ENCODE measurements at places on chromosomes 2 and 18.
A peak's percentile ranks its signal among the peaks of the same experiment; 100 is the strongest.

- DNase-seq: no peak
Measured at GRCh38 chr2:7825591-7826312, 856.1 kb upstream of the ID2 start.

DNA sequence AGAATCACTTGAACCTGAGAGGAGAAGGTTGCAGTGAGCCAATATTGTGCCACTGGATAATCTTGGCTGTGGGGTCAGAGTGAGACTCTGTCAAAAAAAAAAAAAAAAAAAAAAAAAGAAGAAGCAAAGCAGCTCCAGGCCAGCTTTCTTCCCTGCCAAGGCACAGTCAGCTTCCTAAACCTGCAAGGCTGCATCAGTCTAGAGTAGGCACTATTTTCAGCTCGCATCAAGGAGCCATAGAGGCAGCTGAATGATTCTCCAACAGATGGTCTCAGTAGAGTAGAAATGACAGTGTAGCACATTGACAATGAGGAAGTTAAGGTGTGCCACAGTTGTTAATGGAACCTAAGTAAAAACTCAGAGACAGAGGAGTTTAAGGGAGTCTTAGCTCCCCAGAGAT is 35.6 kb downstream of the BMP10 start:
- no peak for DNase-seq

- DNase-seq: no peak
Measured at GRCh38 chr2:148493822-148494563, 150.6 kb upstream of the EPC2 start.

DNA sequence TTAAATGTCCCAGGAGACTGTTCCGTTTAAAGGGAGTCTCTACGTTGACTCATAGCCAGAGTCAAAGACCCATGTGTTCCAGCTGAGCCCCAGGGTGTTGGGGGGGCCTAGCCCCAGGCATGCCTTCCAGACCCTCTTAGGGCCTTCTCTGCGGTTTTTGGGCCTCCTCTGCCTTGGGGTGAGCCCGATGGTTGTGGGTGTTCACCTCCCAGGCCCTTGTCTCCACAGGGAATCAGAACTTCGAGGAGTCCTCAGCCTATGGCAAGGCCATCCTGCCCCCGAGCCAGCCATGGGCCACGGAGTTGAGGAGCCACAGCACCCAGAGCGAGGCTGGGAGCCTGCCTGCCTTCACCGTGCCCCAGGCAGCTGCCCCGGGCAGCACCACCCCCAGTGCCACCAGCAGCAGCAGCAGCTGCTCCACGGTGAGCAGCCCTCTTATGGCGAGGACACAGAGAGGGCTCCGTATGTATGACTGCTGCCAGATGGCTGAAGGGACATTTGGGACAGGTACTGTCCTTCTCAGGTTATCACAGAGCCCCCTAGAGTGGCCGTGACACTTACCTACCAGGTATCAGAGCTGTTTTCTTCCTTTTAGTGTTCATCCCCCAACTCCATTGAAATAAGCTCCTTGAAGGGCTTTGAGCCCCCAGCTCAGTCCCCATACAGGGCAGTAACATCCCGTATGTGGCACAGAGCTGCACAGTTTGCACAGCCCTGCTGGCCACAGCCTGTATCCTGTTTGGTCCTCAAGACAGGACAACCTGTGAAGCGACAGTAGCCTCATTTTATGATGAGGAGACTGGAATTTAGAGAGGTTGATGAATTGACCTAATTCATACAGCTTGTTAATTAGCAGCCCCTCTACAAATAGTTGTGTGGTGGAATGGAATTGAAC is 80.7 kb downstream of the EPAS1 start:
- no peak for DNase-seq

GRCh38 chr2:8171608-8172007 is 510.2 kb upstream of the ID2 start:
- no peak for DNase-seq

- no peak for DNase-seq
Measured at GRCh38 chr18:5707586-5707985, 163.8 kb upstream of the EPB41L3 start.

DNA sequence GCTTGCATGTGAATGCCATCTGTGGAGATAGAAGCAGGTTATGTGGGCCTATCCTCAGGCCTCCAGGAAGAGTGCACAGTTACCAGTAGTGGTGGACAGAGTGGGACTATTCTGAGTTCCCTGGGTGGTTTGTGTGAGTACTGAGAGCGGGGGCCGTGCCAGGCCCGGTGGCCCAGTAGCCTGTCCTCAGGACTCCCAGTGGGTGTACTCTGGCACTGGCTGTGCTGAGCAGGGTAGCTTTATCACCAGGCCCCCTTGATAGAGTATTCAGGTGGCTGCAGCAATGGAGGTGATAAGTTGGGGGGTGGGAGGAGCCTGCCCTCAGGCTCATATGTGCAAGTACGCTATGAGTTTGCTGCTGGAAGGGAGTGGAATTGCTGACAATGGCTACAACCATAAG is 979.0 kb upstream of the PIK3C3 start:
- no peak for DNase-seq

DNA sequence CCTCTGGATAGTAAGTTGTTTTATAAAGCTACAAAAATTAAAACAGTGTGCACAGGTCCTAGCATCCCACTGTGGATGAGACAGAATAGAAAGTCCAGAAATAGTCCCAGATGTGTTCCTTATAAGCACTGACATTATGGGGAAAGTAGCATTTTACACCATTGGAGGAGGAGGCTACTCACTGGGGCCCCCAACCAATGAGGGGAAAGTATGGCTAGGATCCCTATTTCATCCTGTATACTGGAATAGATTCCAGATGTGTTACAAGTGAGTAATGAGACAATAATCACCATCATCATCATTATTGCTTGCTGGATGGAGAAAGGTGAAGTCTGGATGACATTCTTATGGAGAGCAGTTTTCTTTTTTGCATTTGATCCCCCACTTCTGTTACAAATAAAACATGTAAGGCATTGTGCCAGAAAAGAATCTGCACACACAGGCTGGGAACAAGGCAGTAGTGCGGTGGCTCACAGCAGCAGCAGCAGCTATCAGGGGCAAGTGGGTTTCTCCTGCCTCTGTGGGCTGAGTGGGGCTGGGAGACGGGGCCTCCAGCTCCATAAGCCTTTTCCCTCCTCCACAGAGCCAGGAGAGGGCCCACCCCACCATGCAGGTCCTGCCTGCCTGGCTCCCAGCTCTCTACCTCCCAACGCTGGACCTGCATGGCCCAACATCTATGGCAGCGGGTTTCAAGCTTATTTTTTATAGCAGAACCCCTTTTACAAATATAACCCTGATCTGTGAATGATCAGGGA is 5.0 kb downstream of the ARID5A start:
- DNase-seq: no peak

- no peak for DNase-seq
Measured at GRCh38 chr2:58769864-58770234, 528.7 kb upstream of the FANCL start.

DNA sequence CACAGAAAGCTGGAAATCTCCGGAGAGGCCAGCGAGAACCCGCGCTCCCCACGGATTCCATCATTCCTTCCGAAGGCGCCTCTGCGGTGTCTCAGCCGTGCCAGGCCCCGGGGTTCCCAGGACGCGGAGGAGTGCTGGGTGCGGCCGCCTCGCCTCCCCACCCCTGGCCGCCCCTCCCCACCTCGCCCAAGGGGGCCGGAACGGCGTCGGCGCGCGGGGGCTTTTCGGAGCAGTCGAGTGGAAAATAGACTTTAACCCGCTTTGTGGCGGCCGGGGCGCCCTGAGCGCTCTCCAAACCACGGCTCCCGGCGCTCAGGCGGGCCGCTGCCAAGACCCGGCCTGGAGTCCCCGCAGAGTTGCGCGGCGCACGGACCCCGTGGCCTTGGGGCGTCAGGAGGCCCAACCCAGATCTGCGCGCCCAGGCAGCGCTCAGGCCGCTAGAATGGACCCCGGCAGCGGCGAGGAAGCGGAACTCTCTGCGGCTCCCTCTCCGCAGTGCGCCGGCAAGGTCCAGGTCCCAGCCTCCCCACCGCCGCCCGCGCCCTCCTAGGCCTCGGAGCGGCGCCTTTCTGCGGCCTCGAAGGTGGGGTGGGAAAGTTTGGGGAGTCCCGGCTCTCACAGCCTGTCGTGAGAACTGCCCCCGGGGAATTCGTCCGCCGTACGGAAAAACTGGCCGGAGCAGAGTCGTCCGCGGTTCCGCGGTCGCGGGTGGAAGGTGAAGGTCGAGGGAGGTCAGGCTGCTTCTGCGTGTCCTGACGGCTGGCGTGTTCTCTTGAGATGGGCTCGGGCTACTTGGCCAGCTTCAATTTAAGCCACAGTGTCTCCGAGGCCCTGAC is 1.2 kb upstream of the EMX1 start:
- DNase-seq: no peak

- no peak for DNase-seq
Measured at GRCh38 chr18:33505798-33506197, 65.3 kb upstream of the CCDC178 start.

GRCh38 chr2:126933711-126934091 is 35.0 kb downstream of the TEX51 start:
- no peak for DNase-seq

GRCh38 chr2:16630463-16630862 is 35.2 kb downstream of the CYRIA start:
- DNase-seq: no peak

- DNase-seq: no peak
Measured at GRCh38 chr2:126542247-126542646, 113.7 kb upstream of the GYPC start.

GRCh38 chr18:23970161-23971096 is 44.1 kb upstream of the TTC39C start:
- DNase-seq: peak; percentile 53

DNA sequence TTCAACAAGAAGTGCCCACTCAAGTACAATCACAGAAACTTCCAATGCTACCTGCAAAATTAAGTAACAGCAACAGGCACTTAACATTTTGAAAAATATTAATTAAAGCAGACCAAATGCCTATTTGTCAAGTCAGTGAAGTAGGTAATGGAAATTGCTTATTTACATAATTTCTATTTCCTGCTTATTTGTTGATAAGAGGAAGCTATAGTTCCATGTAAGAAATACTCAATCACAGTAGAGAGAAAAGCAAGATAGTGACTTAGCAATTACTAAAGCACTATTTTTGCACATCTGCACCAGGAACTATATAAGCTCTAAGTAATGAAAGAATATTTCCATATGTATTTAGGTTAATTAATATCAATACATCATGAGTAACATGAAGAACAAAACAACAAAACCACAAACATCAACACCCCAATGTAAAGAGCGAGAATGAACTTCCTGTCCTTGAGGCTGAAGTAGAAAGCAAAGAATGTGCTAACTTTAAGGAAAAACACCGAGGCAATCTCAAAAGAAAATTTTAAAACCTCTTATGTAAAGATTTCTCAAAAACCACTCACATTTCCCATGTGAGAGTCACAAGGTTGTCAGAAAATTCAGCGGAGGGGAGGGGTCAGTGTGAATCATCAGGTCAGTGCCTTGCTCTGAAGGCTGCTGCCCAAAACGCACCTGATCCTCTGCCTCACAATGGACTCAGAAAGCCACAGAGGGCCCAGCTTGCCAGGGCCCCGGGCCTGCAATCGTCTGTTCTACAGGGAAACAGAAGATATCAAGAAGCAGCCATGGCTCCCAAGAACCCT is 12.5 kb downstream of the NPC1 start:
- peak; percentile 23 for DNase-seq

Measured in activated T-cell treated with anti-CD3 and anti-CD28 coated beads, Interleukin-2, amount 50 U/mL, for 4 hours (primary cell).